Posterior cingulate gyrus (tissue), 11 donors: ENCODE measurements at places on chromosomes 2 and 18.

- no peak for DNase-seq
Measured at GRCh38 chr2:156125018-156125417, 207.5 kb downstream of the NR4A2 start.

DNA sequence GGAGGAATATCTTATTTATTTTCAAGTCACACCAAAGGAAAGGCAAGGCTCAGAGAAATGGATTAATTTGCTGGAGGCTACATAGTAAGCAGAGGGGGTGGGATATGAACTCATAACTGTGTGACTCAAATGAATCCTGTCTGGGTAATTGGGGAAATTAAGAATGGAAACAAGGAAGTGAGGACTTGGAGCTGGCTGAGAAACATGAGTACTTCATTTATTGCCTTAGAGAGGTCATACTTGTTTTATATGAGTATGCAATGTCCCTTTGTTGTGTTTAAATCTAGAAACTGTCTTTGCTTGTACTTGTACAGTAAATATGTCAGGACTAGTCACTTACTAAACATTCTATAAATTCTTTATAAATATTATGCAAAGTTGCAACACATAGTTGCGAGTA, 2166.7 kb upstream of the PIK3C3 start:
- no peak for DNase-seq

GRCh38 chr18:26813043-26813442, 52.5 kb downstream of the AQP4 start:
- peak; percentile 80 for DNase-seq

GRCh38 chr18:13218368-13218991, at the start of gene LDLRAD4:
Gene LDLRAD4, plus strand, starts transcription at chr18:13218760.
- peak; percentile 90 for DNase-seq

- no peak for DNase-seq
Measured at GRCh38 chr2:100137866-100138570, 4.4 kb downstream of the AFF3 start.

DNA sequence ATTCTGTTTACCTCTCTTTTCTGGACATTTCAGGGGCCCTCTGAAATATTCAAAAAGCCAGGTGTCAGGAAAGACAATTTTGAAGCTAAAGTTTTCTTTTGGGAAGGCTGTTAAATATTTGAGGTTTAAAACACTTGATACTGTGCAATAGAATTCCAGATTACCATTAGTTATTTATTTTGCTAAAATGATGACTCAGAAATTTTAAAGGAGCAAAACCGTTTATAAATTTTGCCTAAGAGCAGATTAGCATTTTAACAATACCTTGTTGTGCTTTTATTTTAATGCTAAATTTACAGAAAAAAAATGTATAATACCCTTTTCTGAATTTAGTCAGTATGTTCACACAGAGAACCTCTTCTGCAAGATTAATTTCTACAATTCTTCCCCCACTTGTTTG, 1159.9 kb downstream of the DSC3 start:
- DNase-seq, result no peak

- DNase-seq, result no peak
Measured at GRCh38 chr2:218249691-218250090, 11.1 kb upstream of the GPBAR1 start.

DNA sequence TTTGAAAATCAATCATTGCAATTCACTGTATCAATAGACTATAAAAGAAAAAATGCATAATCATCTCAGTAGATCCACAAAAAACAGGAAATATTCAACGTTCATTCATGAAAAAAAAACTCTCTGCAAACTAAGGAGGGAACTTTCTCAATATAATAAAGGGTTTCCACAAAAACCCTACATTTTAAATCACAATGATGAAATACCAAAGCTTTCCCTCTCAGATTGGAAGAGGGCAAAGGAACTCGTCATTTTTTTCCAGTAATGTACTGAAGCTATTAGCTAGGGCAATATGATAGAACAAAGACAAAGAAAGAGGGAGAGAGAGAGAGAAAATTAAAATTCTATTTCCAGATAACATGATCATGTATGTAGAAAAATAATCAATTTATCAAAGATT, 167.1 kb upstream of the RBMS1 start:
- no peak for DNase-seq

- DNase-seq, result no peak
Measured at GRCh38 chr2:110948027-110948674, 172.6 kb upstream of the BCL2L11 start.

GRCh38 chr2:130890941-130891669, 54.4 kb downstream of the ARHGEF4 start:
- no peak for DNase-seq

DNA sequence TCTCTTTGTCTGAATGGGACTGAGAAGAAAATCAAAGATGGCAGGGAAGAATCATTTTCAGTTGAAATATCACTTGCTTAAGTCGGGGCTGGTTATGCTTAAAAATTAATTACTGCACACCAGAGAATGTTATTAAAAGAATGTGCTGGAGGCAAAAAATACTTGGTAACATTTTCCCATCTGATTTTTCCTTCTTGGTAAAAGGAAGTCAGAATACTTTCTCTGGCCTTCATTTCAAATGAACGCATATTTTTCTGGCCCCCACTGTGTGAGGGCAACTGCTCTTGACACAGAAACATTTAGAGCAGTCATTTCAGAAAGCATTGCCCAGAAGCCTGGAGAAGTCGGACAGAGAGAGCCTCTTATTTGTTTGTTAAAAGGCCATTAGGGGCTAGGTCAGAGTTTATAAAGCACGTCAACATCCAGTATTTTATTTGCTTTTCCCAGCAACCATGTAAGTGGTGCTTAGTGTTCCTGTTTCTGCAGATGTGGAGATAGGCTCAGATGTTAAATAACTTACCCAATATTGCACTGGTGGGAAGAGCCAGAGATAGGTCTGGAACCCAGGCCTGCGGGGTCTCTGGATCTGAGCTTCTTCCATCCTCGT, 32.9 kb upstream of the LYPD6B start:
- DNase-seq, result no peak

- DNase-seq, result no peak
Measured at GRCh38 chr2:152740743-152741328, 22.4 kb downstream of the ARL6IP6 start.

GRCh38 chr2:33223856-33224255, 252.6 kb upstream of the RASGRP3 start:
- no peak for DNase-seq

GRCh38 chr2:68839260-68839833, 31.9 kb downstream of the BMP10 start:
- no peak for DNase-seq

- no peak for DNase-seq
Measured at GRCh38 chr2:207317378-207317984, 151.7 kb upstream of the KLF7 start.

GRCh38 chr2:238568455-238569440, 142.0 kb downstream of the ASB1 start:
- no peak for DNase-seq

- DNase-seq, result no peak
Measured at GRCh38 chr18:45049578-45050319, 369.1 kb downstream of the SETBP1 start.

GRCh38 chr2:15874321-15874720, 66.0 kb upstream of the MYCN start:
- DNase-seq, result no peak

- DNase-seq, result no peak
Measured at GRCh38 chr18:13227910-13228309, 9.3 kb downstream of the LDLRAD4 start.

DNA sequence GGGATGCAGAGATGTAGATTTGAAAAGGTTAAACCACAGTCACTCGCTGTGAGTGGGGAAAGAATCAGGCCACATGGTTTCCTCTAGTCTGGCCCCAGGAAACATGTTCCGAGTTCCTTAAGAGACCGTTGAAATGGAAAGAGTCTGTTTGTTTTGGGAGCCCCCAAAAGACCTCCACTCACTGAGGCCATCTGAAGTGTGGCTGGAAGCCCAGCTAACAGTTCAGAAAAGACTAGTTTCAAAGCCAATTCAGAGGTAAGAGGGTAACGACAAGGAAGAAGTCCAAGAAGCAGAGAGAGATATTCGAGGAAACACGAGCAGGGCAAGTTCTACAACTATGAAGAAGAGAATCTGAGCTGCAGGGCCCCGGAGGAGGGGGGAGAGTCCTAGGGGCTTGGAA, 61.0 kb downstream of the APOB start:
- DNase-seq, result no peak

GRCh38 chr18:72720116-72720515, 147.7 kb downstream of the NETO1 start:
- no peak for DNase-seq

DNA sequence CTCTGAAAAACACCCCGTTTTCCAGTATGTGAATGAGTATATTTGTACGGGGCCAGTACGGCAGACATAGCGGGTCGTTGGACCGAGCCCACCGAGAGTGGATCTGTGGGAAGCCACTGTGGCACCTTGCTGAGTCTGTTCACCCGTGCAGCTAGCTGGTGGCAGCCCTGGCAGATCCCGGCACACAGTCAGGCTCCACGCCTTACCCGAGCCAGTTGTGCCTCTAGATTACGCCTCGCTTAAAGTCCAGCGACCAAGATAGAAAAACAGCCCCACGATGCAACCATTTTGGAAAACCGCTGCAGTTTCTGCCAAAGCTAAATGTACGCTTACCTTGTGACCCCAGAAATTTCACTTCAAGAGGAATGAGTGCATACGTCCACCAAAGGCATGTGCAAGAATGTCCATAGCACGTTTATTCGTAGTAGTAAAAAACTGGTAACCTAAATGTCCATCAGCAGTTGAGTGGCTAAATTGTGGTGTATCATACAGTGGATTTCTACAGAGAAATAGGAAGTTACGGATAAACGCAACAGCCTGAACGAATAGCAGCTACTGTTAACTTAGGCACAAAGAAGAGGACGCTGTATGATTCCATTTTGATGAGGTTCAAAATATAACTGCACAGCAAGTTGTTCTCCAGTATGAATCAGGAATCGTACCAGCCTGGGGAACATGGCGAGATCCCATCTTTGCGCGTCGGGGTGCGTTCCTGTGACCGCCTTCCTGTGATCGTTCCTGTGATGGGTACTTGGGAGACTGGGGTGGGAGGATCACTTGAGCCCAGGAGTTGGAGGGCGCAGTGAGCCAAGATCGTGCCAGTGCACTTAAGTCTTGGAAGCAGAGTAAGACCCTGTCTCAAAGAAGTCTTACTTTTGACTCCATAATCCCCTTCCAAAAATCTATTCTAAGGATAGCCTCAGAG, 688 bp upstream of the WDR33 start:
- no peak for DNase-seq

DNA sequence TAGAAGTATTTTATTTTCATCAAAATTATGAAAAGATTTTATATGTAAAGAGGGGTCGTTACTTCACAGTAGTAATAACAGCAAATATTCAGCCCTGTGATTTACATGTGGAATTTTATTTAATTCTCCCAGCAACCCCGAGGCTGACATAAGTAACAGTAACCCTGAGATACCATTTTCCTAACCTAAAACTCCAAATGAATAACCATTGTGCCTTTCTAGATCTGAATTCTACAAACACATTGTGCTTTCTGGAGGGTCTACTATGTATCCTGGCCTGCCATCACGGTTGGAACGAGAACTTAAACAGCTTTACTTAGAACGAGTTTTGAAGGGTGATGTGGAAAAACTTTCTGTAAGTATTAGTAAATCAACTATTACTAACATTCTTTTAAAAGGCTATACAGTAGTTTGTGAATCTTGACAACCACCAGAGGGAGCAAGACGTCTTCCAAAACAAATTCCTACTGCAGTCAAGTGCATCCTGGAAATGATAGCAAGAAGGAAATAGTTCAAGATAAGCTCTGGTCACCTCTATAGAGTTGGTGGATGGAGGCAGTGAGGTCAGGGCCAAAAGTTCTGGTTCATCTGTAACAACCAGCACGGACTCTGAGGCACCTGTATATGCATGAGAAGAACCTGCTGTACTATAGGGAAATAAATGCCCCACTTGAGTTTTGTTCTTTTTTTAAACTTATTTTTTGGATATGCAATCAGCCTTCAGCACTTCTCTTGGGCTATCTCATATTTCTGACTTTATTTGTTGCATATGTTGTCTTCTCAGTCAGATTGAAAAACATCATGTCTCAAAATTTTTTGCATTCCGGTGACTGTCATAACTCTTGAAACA, 37.4 kb downstream of the ACTR2 start:
- DNase-seq, result no peak

DNA sequence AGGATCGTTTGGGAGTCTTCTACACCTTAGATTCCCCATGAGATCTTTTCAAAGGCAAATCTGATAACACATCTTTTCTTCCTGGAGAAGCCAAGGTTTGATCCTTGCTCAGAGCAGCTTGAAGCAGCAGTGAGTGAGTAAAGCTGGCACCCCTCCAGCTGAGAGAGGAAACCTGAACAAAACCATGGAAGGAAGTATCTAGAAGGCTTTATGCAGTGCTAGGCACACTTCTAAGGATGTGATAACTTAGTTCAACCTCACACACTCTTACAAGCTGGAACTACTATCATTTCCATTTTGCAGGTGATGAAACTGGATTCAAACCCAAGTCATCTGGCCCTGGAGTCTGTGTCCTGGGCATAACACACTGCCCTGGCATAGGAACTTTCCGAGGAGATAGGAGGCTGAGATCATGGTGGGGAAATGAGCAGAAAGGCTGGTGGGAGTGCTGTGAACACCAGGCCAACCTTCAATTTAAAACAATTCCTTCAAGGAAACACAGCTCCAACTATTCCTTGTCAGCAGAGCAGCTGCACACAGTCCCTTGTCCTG, 71.2 kb downstream of the CTAGE1 start:
- no peak for DNase-seq

DNA sequence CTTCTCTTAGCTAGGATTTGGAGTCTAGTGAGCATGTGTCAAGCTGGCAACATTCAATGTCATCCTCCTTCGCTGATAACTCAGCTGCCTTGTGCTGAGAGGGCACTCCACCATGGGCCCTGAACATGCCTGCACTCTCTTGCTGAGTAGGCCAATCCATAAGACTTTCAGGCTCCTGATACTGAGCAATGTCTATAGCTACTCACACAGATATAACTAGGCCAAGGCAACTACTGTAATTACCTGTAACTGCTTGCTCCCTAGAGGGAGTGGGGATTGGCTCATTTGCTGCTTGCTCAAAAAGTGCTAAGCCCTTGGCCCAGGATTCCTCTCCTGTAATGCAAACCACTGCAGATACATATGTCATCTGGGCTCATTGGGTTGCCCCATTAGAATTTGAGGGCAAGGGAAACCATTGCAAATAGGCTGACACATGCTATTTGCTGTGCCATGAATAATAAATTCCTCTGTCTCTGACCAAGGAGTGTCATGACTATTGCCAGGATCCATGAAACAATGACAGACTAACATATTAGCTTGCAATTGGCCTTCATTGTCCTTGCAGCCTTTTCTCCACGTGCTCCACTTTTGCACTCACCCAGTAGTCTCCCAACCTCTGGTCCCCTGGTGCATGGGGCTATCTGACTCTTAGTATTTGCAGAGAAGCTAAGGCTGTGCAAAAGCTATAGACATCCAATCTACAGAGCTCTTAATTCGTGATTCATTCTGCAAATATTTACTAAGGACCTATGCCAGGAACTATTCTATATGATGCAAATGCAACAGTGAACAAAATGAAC, 36.9 kb upstream of the BMPR2 start:
- no peak for DNase-seq
